Stimulated activated CD4-positive, alpha-beta T cell treated with anti-CD3 and anti-CD28 coated beads, Interleukin-4, amount 100 ng/mL, for 4 hours (primary cell): ENCODE measurements at places on chromosomes 1 and 21.

DNA sequence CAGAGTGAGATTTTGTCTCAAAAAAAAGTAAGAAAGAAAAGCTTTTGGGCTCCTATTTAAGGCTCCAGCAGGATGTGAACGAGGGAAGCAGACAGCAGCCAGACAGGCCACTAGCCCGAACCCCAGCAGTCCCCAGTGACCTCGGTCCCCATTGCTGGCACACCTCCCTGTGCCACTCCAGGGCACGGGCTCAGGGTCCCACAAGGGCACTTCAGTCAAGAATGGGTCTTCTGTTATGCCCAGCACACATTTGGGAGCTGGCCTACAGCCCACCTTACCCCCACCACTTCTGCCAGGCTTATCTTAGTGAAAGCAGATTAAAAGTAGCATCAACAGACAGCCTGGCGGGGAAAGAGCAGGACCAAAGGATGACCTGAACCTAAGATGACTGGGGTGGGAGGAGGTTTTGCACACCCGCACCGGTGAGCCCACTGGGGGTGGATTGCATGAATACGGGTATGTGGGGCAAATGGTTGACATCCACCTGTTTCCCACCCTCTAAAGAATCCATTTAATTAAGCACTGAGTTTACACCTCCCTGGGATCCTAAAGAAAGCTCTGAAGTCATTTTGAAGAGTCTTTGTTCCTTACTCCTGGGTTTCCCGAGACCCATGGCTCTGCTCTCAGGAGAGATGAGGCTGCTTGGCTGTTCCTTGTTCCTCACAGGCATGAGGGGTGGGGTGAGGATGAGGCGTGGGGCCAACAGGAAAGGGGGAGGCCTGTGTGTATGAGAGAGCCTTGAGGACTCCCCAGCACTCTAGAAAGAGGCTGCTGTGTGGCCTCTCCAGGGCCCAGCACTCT is 4.7 kb downstream of the CHI3L1 start:
- no peak for DNase-seq

GRCh38 chr1:87883906-87884305 is 555.2 kb downstream of the LMO4 start:
- DNase-seq = no peak

DNA sequence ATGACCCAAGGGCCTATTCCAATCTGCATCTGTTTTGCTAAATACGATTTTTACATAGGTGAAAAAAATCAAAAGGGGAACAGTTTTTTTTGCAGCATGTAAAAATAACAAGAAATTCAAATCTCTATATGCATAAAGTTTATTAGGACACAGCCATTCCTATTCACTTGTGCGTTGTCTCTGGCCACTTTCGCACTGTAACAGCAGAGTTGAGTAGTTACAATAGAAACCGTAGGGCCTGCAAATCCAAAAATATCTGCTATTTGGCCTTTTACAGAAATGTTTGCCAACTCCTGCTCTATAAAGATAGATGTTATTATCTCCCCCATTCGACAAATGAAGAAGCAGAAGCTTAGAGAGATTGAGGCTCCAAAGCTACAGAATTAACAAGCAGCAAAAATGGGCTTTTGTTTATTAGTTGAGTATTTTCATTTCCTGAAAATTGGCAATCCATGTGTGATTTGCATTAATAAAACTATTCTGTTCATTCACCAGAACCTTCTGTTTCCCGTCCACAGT is 5.5 kb downstream of the DYNLT5 start:
- DNase-seq = no peak

- DNase-seq = no peak
Measured at GRCh38 chr1:6965083-6965934, 180.1 kb downstream of the CAMTA1 start.

GRCh38 chr1:115364046-115364779 is 26.2 kb upstream of the NGF start:
- no peak for DNase-seq
